ENCODE measurements at places on chromosomes 5 and 9.

- no peak for DNase-seq
Measured at GRCh38 chr9:127786773-127787104, 905 bp downstream of the CDK9 start.

DNA sequence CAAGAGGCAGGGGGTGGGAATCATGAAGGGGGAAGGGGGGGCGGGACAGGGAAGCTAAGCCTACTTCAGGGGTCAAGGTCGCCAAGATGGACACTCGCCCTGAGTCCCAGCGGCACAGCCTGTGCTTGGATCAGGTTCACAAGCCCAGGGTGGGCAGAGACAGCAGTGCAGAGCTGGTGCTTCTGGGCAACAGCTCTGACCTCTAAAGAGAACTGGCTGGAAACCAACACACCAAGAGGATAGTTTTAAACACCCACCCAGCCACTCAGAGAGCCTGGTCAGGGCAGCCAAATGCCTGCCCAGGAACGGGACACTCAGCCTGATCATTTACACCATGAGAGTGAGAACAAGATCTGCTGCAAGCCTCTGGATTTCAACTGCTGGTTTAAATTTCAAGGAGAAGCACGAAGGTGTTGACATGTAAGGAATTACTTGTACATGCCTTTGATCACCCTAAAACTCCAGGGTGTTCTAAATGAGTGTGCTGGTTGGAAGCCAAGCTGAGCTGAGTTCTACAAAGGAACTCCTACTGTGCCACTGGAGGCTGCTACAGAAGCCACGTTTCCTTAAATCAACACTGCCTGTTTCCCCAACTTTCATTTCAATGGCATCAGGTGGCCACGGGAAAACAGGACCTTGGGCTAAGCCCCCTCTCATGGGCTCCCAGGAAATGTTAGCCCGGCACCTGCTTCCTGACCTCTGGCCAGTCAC is 91.5 kb downstream of the TTLL11 start:
- no peak for DNase-seq

GRCh38 chr9:129381481-129381957 is 203.5 kb upstream of the IER5L start:
- peak; percentile 35 for DNase-seq

GRCh38 chr5:159100025-159100781 is 487 bp upstream of the EBF1 start:
- peak; percentile 94 for DNase-seq

Data from H9 (cell line).